ENCODE measurements at places on chromosomes 6 and 20. TPM values are rescaled to one million over a fixed set of nuclear protein-coding genes. Genes with fewer than 3 reads are reported as not detected.

The SEMG1 gene
- not detected for total RNA-seq

The RAMACL gene
- 4.1 TPM for total RNA-seq

The TFAP2D gene
- total RNA-seq: not detected

The MOXD1 gene
- 63.3 TPM for total RNA-seq

The NKAIN2 gene
- total RNA-seq: not detected

The BACH2 gene
- 0.09 TPM for total RNA-seq

The STMND1 gene
- not detected for total RNA-seq

The VGLL2 gene
- not detected for total RNA-seq

The GNAS-AS1 gene
- total RNA-seq: 1.2 TPM

The HLA-DQA2 gene
- not detected for total RNA-seq

The CASS4 gene
- total RNA-seq: 0.09 TPM

The CST7 gene
- not detected for total RNA-seq

The ARHGAP40 gene
- not detected for total RNA-seq

The C6orf163 gene
- 1.1 TPM for total RNA-seq

The CD24 gene
- 0.57 TPM for total RNA-seq

The WFDC2 gene
- not detected for total RNA-seq

The TBX18 gene
- 34.9 TPM for total RNA-seq

The MYO6 gene
- total RNA-seq: 12.5 TPM

The EEF1A2 gene
- 3.0 TPM for total RNA-seq

The CALHM4 gene
- total RNA-seq: not detected

The MDC1 gene
- total RNA-seq: 2.4 TPM

The PTCHD4 gene
- 3.0 TPM for total RNA-seq

The ERVFRD-1 gene
- total RNA-seq: not detected
